Neural crest cell (in vitro differentiated cells): ENCODE measurements at places on chromosomes 7 and 10. TPM values are rescaled to one million over a fixed set of nuclear protein-coding genes. Genes with fewer than 3 reads are reported as not detected.

- no peaks in the 10 kb centered on the region for H3K4me1 ChIP-seq
- H3K27me3 ChIP-seq, result peaks cover 4% of the 10 kb centered on the region
- DNase-seq, result no peak
Observed at GRCh38 chr10:32112055-32112454, 55.8 kb upstream of the KIF5B start.

DNA sequence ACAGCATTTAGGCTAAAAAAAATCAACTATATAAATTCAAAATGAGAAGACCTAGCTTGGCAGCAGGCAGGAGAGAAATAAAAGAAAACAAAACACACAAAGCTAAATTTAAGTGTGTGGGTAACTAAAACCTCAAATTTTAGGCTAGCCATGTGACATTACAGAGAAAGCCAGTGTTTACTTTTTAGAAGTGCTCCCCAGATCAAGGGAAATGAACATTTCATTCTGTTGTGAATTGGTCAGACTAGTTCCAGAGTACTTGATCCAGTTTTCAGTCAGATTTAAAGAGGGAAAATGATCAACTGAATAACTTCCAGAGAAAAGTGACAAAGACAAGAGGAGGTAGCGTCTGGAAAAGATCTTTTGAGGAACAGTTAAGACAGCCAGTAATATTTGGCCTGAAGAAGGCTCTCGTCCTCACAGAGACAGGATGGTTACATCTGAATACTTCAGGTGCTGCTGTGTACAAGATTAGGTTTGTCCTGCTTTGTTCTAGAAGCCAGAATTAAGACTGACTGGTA, 563.4 kb downstream of the KCNMA1 start:
- no peak for DNase-seq
- no peak overlapping the region for H3K27ac ChIP-seq
- no peaks in the 10 kb centered on the region for H3K36me3 ChIP-seq
- no peaks in the 10 kb centered on the region for H3K27me3 ChIP-seq

Gene MLLT10
- total RNA-seq, result 52.6 and 58.1 TPM in 2 replicates

Gene ACTR3C
- 0.49 and 0.61 TPM in 2 replicates for total RNA-seq

Gene LHPP
- 8.0 and 8.8 TPM in 2 replicates for total RNA-seq

GRCh38 chr10:110764378-110764777, 107.3 kb upstream of the PDCD4 start:
- no peaks in the 10 kb centered on the region for H3K36me3 ChIP-seq
- H3K4me3 ChIP-seq, result no peak overlapping the region
- H3K27ac ChIP-seq, result no peak overlapping the region

Gene SPDYE5
- total RNA-seq, result not detected in 2 replicates

Gene ANKRD30A
- total RNA-seq, result not detected in 2 replicates

- H3K4me1 ChIP-seq, result no peaks in the 10 kb centered on the region
- no peak overlapping the region for H3K4me3 ChIP-seq
- H3K27me3 ChIP-seq, result peaks cover 22% of the 10 kb centered on the region
- DNase-seq, result no peak
- no peaks in the 10 kb centered on the region for H3K36me3 ChIP-seq
Observed at GRCh38 chr7:131654249-131654558, 97.8 kb upstream of the PODXL start.

- H3K27me3 ChIP-seq, result no peaks in the 10 kb centered on the region
- no peak overlapping the region for H3K27ac ChIP-seq
- peaks cover 7% of the 10 kb centered on the region for H3K36me3 ChIP-seq
- DNase-seq, result no peak
- H3K4me1 ChIP-seq, result no peaks in the 10 kb centered on the region
Observed at GRCh38 chr7:110309941-110310340, 781.0 kb upstream of the LRRN3 start.
